Stimulated activated CD4-positive, alpha-beta T cell treated with anti-CD3 and anti-CD28 coated beads, Interleukin-2, amount 100 ng/mL, for 24 hours (primary cell): ENCODE measurements at places on chromosomes 16 and 17.
A peak's percentile ranks its signal among the peaks of the same experiment; 100 is the strongest.

DNA sequence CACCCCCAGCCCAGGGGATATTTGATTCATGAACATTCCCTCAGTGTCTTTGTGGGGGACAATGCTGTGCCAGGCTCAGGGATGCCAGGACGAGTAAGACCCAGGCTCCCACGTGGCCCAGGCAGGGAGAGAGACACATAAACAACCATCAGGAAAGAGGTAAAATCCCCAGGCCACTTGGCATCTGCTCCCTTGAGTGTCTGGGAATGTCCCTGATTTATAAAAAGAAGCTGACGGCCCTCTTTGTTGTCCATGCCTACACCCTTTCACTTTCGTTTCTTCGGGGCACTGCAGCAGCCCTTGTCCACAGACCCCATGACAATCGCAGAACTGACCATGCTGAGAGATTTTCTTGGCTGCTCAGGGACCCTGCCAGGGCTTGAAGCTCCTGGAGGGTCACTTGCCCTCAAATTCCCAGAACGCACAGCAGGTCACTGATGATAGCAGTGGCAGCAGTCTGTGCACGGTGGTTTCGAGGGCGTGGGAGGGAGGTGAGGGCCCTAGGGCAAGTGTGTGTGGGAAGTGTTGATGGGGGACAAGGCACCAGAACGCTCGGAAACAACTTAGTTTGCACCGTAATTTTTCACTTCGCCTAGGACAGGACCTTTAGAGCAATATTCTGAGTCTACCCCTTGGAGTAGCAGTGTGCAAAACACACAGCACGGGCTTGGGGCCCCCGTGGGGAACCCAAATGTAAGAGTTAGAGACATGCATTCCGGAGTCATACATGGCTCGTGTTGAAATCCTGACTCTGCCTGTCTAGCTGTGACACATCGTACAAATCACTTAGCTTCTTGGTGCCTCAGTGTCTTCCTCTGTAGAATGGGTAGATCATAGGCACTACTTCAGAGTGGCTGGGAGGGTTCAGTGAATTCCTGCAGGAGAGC is 4.7 kb downstream of the NOD2 start:
- DNase-seq: peak; percentile 72

- no peak for DNase-seq
These were observed 183.2 kb downstream of the CYB561 start for GRCh38 chr17:63262751-63263476.

- no peak for DNase-seq
These were observed 53.9 kb upstream of the TMC5 start for GRCh38 chr16:19363740-19364139.

GRCh38 chr17:62898239-62898864 is 67.7 kb upstream of the TANC2 start:
- no peak for DNase-seq

- no peak for DNase-seq
These were observed 22.4 kb downstream of the CPD start for GRCh38 chr17:30401097-30401496.

- no peak for DNase-seq
These were observed 71.5 kb upstream of the N4BP1 start for GRCh38 chr16:48681520-48681919.

DNA sequence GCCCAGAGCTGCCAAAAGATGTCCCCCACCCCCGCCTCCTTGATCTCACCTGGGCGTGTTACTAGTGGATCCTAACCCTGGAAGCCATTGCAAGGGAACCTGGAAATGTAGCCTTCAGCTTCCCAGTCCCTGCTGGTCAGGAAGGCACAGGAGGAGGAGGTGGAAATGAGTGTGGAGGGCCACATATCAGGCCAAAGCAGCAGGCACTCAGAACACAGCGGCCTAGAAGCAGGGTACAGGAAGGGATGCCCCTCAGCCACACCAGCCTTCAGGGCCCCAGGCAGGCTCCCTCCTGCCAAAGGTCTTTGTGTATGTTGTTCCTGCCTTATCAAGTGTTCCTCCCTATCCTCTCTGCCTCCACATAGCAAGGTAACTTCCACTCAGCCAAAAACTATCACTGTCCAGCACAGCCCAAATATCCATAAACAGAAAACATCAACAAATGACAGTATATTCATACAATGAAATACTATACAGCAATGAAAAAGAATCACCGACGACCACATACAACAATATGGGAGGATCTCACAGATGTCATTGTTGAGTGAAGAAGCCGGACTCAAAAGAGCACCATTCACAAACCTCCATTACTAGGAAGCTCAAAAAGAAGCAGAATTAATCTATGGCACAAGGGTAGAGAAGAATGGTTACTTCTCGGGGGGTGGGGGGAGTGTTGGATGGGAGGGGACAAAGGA is 28.2 kb upstream of the TNFRSF13B start:
- no peak for DNase-seq

DNA sequence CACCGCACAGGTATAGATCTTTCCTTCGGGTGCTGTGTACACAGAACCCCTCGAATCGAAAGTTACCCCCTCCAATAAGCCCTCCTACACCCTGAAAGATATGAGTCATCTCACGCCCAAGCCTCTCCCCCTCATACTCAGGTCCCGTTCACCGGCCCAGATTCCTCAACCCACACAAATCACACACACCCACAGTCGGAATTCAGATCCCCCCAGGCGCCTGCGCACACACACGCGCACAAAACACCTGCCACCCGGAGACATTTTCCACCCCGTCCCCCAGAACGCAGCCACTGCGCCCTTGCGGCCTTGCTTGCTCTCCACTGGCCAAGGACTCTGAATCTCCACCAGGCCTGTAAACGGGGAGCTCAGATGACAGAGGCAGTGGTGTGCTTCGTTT is 4.9 kb downstream of the JPH3 start:
- DNase-seq: no peak

- no peak for DNase-seq
These were observed 12.9 kb downstream of the DRC3 start for GRCh38 chr17:17985555-17985954.

DNA sequence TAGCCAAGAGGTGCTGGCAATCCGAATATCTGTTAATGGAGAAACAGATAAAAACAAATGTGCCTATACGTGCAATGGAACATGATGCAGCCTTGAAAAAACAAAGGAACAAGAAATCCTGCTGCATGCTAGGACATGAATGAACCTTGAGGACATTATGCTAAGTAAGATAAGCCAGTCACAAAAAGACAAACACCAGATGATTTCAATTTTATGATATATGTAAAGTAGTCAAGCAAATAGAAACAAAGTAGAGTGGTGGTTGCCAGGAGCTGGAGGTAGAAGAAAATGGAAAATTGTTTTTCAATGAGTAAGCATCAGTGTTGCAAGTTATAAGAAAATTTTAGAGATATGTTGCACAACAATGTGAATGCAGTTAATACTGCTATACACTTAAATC is 409.7 kb upstream of the CDH8 start:
- no peak for DNase-seq

- no peak for DNase-seq
These were observed 3.5 kb downstream of the GNG13 start for GRCh38 chr16:797120-797420.

DNA sequence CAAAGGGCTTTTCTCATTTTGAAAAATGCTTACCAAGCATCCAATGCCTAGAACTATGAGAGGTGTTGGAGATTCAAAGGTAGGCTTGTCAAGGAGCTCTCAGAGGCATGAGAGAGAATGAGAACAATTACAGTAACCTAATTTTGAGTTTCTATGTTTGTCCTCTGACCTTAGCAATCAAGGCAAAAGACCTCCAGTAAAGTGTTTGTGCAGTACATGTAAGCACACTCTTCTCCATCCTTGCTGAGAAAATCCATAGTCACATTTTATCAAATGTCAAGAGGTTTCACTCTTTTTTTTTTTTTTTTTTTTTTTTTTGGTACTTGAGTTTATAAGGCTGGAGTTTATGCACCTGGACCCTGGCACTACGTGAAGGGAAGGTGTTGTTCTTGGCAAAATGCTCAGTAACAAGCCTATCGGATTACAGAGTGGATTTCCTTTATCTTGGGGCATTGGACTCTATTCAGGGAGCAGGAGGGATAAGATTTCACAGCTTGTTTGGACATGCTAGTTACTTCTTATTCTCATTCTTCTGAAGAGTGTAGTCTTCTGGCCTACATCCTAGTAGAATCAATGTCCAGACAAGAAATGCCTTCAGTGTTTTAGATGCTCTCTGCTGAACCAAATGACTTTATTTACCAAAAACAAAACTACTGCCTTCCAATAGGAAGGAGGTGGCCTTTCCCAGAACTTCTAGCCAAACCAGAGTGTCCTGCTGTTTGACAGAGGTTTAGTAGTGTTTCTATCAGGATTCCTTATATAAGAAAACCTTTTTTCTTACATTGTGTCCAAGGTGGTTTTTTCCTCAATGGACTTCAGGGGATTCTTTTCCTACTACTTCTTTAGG is 21.9 kb downstream of the KCNJ2 start:
- no peak for DNase-seq

GRCh38 chr16:69706975-69707340 is 19.4 kb downstream of the NQO1 start:
- no peak for DNase-seq
